Fibroblast of skin of abdomen (primary cell): ENCODE measurements at places on chromosomes 7 and 10.

- no peak for DNase-seq
These were observed 114.0 kb downstream of the RAB18 start for GRCh38 chr10:27618036-27618615.

- DNase-seq: no peak
These were observed 16.6 kb downstream of the PLAC9 start for GRCh38 chr10:80149123-80149522.

DNA sequence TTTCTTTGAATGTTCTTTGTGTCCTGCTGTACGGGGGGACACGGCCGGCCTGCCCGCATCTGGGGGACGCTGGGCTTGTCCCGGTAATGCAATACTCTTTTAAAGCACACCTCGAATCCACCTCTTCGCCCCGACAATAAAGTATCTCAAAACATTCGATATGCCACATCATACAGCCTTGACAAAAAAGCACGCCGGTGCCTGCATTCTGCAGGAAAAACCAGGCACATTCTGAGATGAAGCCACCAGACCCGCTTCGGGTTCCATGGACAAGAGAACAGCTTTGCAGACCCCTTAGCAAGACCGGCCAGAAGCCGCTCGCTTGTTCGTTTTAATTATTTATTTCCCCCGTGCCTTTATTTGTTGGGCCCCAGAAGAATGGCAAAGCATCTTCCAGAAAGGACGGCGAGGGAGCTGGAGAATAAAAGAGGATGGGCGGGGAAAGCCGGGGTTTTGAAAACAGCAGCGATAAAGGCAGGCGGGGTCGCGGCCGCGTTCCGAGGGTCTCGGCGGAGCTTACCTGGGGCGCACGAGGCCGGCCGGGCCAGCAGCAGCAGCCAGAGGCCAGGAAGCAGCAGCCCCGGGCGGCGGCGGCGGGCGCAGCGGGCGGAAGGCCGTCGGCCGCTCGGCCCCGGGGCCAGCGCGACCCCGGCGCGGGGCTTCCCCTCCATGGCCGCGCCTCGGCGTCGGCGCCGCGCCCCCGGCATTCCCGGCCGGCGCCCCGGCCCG is 462 bp downstream of the KIAA1549 start:
- DNase-seq: no peak

DNA sequence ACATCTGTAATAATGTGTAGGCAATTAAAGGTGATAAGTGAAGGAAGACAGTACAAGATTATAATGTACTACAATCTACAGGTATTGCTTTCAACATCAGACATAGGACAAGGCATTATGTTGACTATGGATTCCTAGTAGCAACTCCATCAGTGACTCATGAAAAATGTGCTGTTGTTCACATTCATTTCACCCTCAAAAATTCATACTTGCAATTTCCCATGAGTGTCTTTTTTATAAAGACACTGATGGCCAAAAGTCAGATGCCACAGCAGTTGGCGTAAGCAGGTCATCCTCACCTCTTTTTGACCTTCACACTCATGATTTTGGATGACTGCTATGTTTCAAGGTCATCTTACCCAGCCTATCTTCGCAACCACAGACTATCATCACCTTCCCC is 100.0 kb upstream of the AMPH start:
- DNase-seq: peak; percentile 55

- DNase-seq: peak; percentile 4
These were observed 109.6 kb upstream of the SP4 start for GRCh38 chr7:21317966-21318915.

- no peak for DNase-seq
These were observed 37.0 kb downstream of the KCNMA1 start for GRCh38 chr10:77600640-77601039.

DNA sequence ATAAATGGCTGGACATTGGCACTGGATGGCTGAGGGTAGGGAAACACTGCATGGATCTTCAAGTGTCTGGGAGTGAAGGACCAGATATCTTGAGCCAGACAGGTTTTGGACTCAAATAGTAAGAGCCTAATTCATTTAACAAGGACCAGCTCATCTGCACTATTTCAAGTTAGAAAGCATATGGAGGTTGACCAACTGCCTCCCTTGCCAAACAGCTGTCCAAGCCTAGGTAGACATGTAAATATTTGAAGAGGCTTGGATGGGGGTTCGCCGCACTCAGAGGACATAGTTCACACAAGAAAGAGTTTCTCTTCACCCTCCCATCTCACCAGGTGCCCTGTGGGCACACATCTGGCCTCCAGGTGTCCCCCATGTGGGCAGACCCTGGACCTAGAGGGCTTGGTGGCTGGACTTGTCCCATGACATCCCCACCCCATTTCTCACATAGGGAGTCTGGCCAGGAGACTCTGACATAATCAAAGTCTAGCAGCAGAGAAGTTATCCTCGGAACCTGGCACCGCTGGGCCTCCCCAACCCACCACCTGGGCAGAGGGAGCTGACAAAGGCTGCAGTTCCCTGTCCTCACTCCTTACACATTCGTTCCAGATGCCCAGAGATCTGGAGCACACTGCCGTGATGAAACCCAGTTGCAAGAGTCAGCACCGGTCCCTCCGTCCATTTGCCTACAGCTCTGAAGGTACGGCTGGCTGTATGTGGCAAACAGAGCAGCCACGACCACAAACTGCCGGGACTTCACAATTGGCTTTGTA is 116.9 kb upstream of the GDF10 start:
- DNase-seq: no peak

DNA sequence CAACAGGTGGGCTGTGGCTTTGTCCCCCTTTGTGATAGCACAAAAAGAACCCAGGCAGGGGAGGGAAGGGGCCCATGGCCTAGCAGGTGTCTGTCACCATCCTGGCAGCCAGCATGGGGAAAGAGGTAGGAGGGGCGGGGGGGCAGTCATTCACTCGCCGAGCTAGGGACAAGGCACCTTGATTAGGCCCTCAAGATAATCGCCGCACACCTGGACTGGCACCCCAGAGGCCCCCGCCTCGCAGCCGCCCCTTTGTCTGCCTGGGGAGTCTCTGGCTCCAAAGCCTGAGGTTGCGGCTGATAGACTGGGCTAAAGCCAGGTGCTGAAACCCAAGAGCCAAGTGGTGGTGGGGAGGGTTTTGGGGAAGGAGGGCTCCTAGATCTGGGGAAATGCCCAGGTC is 151.2 kb upstream of the PCBD1 start:
- no peak for DNase-seq

GRCh38 chr7:46558482-46559193 is 637.6 kb upstream of the IGFBP3 start:
- DNase-seq: peak; percentile 89

- no peak for DNase-seq
These were observed 246.7 kb downstream of the FGFR2 start for GRCh38 chr10:121351540-121351939.

GRCh38 chr7:68688416-68689086 is 909.7 kb upstream of the AUTS2 start:
- DNase-seq: no peak

GRCh38 chr7:105002-105401 is 87.4 kb upstream of the FAM20C start:
- DNase-seq: no peak

GRCh38 chr10:93062514-93063143 is 2.0 kb downstream of the CYP26C1 start:
- DNase-seq: no peak

- DNase-seq: no peak
These were observed 1.1 kb downstream of the GRID1 start for GRCh38 chr10:86365346-86366032.

DNA sequence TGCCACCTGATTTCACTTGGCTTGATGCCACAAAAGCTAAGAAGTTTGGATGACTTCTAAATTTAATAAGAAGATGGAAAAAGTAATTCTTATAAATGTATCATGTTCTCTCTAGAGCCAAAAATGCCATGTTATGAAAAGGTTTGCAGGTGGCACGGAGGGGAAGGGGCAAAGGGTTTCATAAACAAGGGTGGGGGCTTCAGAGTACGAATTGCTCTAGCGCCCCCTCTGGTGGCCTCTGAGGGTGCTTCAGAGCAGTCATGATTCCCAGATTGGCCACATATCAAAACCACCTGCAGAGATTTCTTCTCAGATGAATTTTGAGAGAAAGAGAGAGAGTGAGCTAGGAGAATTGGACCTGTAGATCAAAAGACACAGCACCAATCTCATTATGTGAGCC is 208.6 kb upstream of the YAE1 start:
- DNase-seq: no peak

GRCh38 chr10:75528392-75528791 is 97.0 kb downstream of the LRMDA start:
- no peak for DNase-seq

GRCh38 chr7:126044662-126045061 is 1115.0 kb upstream of the POT1 start:
- DNase-seq: no peak

DNA sequence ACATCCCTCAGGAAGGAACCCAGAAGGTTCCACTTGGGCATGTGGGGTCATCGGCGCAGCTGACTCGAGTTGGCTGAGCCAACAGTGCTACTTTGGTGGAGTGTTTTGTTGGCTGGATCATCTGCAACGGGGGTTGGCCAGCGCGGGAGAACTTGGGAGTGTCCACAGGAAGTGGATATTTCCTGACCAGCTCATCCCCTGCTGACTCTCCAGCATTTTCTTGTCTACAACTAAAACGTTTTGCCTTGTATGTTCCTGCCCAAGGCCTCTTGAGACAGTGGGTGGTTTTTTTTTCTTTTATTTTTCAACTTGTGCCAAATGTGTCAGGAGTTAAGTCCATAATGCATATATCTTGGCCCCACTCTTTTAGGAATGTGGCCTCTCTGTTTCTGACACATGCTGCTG is 208.6 kb downstream of the ZNF365 start:
- peak; percentile 100 for DNase-seq

DNA sequence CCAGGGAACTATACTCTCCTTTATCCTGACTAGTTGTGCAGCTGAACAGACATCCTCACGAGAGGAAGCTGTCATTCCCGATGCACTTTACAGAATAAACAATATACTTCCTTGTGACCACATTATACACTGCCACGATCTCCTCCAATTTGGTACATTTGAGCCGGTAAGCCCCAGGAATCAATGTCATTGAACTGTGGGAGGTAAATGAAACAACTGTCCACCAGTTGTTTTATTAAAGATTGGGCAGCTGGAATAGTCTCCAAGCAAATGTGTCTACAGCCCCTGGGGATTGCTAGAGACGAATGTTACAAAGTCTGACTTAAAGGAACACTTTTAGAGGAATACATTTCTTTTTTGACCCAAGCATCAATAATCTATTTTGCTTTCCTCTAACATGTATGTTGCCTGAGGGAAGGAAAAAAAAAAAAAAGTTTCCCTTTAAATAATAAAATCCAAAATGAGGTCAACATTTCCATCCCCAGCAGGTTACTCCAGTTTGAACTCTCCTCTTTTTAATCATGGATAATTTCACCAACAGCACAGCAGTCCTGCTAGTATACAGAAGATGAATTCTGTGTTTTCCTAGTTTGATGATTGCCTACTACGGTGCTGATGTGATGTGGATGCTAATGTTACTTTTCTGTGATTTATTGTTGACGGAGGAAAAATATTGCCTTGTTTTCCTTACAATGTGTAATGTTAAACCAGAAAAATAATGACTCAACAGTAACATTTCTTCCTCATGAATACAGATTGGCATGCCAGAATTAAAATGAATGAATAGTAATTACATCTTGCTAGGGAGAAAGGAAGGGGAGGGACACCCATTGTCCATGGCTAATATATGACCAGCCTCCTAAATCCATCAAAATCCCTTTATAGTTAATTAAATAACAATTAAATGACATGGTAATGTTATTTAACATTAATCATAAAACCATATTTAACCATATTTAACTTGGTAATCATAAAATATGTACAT is 360.9 kb downstream of the NEBL start:
- DNase-seq: no peak

GRCh38 chr7:94509887-94510581 is 425 bp downstream of the CASD1 start:
- peak; percentile 69 for DNase-seq

DNA sequence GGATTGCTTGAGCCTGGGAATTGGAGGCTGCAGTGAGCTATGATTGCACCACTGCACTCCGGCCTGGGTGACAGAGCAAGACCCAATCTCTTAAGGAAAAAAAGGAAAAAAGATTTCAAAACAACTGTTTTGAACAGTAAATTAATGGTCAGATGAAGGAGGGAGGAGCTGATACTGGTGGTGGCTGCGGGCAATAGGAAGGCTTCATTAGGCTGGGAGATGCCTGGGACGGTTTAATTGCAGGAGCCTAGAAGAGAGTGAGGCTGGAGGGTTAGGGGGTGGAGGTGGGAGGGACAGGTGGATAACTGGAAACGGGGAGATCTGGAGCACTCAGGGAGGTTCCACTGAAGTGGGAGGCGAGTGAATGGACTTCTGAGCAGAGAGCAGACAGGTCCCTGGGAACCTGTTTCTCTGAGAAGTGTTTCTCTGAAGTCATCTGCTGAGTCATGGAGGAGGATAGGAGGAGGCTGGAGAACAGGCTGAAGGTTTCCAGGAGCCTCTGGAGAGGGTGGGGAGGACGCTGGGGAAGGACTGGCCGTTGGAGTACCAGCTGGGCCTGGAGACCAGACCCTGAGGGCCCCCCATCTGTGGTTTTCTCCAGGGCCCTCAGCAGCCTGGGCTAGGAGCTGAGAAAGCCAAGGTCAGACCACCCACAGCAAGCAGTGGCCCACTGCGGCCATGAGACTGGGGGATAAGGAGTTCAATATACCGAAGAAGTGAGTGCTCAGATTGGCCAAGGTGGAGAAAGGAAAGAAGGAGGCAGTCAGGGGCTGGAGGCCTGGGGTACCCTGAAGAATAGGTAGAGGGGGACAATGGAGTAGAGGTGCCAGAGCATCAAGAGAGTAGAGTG is 14.4 kb upstream of the YWHAG start:
- peak; percentile 62 for DNase-seq

- DNase-seq: peak; percentile 81
These were observed 240.2 kb downstream of the C7orf25 start for GRCh38 chr7:42671627-42672026.

- DNase-seq: no peak
These were observed 45.9 kb upstream of the PDLIM1 start for GRCh38 chr10:95336702-95337101.

- no peak for DNase-seq
These were observed 13.0 kb upstream of the NDUFA5 start for GRCh38 chr7:123570390-123571182.

DNA sequence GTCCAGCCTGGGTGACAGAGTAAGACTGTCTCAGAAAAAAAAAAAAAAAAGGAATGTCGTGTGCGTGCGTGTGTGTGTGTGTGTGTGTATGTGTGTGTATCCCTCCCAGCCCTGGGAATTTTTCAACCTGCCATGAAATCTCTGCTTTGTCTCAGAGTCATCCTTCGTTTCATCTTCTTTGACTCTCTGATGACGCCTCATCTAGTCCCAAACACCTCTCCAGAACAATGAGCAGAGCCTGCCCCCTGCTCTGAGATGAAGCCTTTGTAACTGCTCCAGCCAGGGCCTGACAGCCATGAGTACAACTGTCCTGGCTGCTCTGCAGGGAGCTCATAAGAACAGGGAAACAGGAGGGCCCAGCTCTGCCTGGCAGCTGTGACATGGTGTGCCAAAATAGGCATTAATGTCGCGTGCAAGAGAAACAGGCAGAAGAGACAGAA is 149.5 kb downstream of the FAM107B start:
- no peak for DNase-seq

DNA sequence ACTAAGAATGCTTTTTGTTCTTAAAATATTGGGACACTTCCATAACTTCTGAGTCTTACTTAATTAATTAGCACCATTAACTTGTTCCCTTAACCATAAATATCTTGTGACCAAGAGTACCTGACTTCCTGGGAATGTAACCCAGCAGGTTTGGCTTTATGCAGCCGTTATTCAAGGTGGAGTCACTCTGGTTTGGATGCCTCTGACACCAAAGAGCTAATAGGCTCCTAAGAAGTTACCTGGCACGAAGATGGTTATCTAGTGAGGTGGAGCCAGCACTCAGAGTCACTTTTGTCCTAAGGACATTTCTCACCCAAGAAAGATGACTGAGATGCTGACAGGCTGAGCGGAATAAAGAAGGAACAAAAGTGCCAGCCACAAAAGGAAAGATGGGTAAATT is 172.3 kb downstream of the C1GALT1 start:
- no peak for DNase-seq
